ENCODE measurements at places on chromosomes 6 and 20.

- DNase-seq = no peak
These were observed 277.7 kb upstream of the ECI2 start for GRCh38 chr6:4413073-4413472.

GRCh38 chr6:154435400-154435945 is 75.0 kb downstream of the CNKSR3 start:
- no peak for DNase-seq

GRCh38 chr6:30102414-30102969 is 10.4 kb downstream of the TRIM31 start:
- peak; percentile 24 for DNase-seq

DNA sequence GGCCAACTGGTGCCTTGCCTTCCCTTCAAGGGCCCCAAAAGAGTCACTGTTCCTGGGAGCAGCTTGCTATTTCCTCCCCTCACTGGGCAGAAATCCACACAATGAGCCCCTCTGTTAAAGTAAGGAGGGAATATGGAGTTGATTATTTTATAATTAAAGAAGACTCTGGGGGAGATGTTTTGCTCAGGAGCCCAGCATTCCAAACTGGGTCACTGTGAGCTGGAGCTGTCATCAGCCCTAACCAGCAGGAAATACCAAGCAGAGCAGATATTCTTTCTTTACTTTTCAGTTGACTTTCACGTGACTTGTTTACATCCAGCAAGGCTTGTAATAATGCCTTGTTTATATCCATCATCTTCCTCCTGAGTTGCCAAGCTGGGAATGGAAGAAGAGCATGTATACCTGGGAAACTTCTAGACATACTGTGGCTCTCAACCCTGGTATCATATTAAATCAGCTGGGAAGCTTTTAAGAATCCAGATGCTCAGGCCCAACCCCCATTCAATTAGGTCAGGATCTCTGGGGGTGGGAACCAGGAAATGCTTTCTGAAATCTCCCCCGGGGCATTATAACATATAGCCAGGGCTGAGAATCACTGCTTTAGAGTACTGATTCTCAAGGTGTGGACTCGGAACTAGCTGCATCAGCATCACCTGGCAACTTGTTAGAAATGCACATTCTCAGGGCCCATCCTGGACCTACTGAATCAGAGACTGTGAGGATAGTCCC is 175.6 kb upstream of the MYLIP start:
- DNase-seq = no peak

DNA sequence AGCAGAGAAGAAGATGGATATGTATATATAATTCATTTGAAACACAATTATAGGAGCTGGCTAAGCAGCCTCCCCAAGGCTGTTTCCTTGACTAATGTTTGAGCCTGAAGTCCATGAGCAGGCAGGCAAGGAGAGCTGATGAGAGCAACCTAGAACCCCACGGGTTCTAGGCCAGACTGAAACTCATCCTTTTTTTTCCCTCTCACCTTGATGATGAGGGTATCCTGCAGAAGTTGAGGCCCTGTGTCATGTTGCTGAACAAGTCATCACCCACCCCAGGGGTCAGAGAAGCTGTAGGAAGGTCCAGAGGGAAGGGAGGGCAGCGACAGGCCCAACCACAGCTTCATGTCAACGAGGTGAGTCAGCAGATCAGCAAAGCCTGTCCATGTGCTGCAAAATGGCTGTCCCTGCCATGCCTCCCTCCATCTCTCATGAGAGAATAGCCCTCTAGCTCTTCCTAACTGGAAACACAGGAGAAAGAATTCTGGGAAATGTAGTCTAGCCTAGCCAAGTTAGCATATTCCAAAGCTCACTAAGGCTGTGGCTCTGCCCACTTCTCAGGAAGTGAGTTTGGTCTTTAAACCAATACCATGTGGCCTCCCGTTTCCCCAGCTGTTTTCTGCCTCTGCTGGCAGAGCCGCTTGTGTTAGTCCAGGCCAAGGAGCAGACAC is 91.3 kb upstream of the DTNBP1 start:
- no peak for DNase-seq

Measured in activated naive CD4-positive, alpha-beta T cell treated with anti-CD3 and anti-CD28 coated beads, Interleukin-2, amount 10 ng/mL, durations not matched to agents 7 days and 5 days (primary cell).